CD4-positive, alpha-beta T cell treated with Interleukin-17A for 1 hour (primary cell): ENCODE measurements at places on chromosomes 6 and 20.

DNA sequence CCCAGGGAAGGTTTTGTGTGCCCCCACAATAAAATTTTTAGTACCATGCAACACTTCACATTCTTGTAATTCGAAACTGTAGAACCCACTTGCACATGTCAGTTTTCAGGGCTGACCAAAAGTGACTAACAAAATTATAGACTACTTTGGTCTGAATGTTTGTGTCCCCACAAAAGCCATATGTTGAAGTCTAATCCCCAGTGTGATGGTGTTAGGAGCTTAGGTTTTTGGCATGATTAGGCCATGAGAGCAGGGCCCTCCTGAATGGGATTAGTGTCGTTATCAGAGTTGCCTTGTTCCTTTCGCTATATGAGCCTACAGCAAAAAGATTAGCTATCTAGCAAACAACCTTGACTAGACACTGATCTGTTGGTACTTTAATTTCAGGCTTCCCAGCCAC, 49.0 kb upstream of the TENT5A start:
- DNase-seq: no peak

DNA sequence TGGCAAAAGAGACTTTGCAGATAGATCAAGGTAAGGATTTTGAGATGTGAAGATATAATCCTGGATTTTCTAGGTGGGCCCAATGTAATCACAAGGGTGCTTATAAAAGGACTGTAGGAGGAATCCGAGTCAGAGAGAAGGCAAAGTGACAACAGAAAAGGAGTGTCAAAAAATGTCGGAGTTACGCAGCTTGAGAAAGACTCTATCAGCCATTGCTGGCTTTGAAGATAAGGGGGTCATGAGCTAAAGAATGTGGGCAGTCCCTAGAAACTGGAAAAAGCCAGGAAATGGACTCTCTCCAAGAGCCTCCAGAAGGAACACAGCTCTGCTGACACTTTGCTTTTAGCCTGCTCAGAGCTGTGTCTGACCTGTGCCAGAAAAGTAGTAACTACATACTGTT, 8.7 kb upstream of the RWDD1 start:
- no peak for DNase-seq

- DNase-seq: no peak
Observed at GRCh38 chr20:43972692-43973091, 58.0 kb downstream of the TOX2 start.

GRCh38 chr20:549722-550496, 6.3 kb upstream of the CSNK2A1 start:
- no peak for DNase-seq

DNA sequence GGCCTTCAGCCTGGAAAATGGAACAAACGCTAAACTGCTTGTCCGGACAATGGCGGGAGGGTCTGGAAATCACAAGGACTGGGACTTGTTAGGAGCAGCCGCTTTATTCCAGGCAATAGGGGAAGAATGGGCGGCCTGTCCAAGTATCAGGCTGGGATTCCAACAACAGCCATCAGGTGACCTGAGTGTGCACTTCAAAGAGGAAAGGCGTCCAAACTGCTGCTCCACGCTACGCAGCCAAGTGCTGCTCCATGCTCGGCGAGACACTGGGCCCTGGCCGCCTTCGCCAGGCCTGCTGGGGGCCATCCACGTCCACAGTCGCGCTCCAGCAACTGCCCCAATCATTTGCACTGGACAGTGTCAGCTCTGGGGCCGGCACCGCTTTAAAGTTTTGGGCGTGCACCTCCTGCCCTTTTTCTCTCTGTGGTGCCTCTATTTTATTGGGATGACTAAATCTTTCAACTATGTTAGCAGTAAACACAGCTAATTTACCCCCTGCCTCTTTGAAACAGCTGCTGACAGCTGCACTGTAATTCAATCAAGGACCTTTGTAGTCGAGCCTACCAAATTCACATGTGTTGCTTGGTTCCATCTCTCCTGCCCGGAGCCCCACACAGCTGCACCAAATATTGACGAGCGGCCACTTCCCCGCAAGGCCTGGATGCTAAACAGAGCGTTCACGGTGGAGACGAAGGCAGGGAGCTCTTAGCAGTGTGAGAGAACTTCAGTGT, 98.3 kb downstream of the BMP7 start:
- DNase-seq: no peak

GRCh38 chr20:63000036-63000435, 6.7 kb downstream of the BHLHE23 start:
- no peak for DNase-seq

DNA sequence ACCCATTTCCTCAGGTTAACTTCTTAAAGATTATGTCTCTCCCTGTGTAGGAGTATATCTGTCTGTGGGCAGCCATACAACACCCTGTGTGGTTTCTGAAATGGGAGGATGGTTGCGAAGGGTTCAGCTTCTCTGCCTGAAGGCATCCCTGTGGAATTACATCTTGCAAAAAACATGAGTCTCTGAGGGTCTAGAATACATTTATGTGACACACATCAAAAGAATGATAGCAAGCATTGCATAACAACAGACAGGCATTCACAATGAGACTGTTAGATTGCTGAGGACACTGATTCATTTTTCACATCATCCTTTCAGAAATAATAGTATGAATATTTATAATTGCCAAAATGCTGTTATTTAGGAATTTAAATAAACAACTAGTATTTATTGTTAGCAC, 670.9 kb downstream of the HTR1B start:
- DNase-seq: no peak

GRCh38 chr20:50343125-50343489, 152.5 kb downstream of the CEBPB start:
- no peak for DNase-seq

GRCh38 chr20:10696650-10697049, 22.9 kb upstream of the JAG1 start:
- no peak for DNase-seq

DNA sequence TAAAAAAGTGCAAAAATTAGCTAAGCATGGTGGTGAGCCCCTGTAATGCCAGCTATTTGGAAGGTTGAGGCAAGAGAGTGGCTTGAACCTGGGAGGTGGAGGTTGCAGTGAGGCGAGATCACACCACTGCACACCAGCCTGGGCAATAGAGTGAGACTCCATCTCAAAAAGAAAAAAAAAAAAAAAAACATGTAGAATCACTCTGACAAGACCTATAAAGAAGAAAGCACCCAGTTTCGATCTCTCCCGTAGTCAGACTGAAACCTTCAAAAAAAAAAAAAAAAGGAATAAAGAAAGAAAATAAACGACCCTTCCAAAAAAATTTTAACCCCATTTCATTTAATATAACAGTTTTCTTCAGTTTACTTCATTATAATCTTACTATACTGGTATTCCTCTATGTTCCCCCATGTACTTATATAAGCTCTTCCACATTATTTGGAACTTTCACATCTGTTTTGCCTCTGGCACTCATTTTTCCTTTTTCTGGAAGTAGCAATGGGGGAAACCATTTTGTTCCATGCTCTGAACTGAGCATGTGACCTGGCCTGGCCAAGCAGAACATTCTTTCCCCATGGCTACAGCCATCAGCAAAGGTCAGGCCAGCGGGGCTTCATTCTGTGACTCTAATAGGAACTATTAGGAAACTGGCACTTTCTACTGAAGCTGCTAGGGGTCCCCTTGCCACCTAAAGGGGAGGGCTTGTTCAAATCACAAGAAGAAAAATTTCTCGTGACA, 9.6 kb downstream of the SLC18B1 start:
- no peak for DNase-seq

GRCh38 chr20:8062756-8063155, 43.2 kb upstream of the TMX4 start:
- no peak for DNase-seq

GRCh38 chr6:149987602-149988107, 23.9 kb downstream of the ULBP1 start:
- DNase-seq: no peak

DNA sequence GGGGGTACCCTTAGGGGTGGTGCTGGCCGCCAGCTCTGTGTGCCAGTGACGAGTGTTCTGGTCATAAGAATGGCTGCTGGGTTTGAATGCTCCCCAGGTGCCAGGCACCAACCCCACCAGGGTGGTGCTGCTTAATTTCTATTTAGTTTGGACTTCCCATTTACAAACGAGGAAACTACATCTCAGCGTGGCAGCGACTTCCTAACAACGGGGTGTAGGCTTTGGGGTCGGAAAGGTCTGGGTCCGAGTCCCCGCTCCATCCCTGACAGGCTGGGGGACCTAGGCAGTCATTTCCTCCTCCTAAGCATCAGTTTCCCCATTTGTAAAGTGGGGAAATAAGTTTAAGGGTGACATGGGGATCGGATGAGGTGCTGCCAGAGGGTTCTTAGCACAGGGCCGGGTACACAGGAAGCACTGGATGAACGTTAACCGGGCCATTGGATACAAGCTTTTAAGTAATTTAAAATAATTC, 30.3 kb downstream of the CEBPB start:
- no peak for DNase-seq

- no peak for DNase-seq
Observed at GRCh38 chr6:23783901-23784300, 342.1 kb upstream of the NRSN1 start.

- no peak for DNase-seq
Observed at GRCh38 chr6:89120371-89120770, 2.5 kb upstream of the SRSF12 start.

GRCh38 chr6:87277123-87277522, 45.3 kb upstream of the SMIM8 start:
- no peak for DNase-seq

DNA sequence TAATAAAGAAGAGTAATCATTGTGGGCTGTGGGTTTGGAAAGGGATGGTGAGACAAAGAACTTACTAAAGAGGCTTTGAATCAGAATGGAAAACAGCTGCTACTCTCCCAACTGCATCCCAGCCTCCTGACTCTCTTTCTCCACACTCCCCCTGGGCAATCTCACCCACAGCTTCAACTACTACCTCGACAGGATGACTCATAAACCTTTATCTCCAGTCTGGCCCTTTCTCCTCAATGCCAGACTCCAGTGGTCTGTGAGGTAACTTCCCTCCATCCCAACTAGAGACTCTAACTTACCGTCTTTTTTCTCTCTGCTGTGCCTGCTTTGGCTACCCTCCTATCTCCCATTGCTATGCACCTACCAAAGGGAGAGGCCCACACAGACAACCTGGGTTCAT, 135.3 kb upstream of the RREB1 start:
- no peak for DNase-seq

GRCh38 chr20:8875586-8875985, 193.3 kb upstream of the PLCB4 start:
- no peak for DNase-seq

- DNase-seq: no peak
Observed at GRCh38 chr20:22880277-22880676, 154.8 kb upstream of the SSTR4 start.

DNA sequence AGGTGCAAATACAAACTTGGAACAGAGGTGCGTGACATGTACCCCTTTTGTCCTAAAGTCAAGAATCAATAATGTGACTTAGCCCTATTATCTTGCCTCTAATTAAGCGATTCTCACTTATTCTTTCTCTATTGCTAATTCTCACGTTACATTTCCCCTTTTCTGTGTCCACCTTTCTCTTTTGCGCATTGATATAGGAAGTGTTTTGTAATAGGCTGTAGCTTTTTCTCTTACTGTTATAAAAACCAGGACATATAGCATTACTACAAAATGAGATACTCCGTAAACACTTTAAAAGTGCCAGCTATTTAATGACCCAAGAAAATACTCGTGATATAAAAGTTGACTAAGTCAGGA, 669 bp upstream of the TMEM30A start:
- DNase-seq: no peak

GRCh38 chr6:14109411-14109826, 8.2 kb upstream of the CD83 start:
- DNase-seq: no peak

DNA sequence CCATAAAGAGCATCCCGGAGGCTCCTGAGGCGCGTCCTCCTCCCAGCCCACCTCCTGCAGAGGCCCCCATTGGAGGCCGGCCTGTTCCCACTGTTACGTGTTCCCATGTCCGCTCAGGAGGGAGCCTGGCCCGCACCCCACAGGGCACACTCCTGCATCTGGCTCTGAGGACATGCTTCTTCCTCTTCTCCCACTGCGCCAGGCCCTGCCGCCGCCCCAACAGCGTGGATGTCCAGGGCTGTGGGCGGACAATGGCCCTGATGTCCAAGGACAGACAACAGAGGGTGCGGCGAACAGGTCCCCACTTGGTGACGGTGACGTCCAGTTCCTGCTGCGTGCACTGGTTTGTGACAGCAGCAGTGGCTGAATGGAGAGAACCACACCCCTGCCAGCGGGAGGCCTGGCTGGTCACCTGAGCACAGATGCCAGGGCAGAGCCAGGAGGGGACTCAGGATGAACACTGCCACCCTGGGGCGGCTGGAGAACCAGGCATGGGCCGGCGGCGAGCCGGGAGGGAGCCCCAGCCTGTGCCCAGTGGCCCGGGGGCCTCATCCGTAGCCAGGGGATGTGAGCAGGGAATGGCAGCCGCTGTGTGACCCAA, 26.6 kb downstream of the FRMD1 start:
- no peak for DNase-seq

GRCh38 chr6:125358898-125359297, 57.1 kb upstream of the HDDC2 start:
- DNase-seq: no peak

DNA sequence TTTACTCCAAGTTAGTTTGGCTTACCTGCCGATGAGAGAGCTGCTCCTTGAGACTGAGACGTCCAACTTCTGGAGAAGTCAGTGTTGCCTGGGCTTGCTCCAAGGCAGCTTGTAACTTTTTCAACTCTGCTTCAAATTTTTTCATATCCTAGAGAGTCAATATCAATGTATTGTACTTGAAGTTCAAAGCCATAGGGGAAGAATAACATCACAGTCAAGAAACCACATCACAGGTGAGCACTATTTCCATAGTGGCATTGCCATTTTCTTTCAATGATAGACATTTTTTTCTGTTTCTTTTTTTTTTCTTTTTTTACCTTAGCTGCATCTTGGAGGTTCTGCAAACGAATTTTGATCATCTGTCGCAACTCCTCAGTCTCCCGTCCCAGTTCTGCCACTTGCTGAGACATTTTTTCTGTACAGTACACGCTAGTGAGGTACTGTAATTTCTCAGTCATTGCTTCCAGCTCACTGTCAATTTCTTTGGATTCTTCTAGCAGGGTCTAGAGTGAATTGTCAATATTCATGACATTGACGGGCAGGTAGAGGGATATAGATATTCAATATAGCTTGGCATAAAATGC, 326.7 kb downstream of the SYNE1 start:
- DNase-seq: peak; percentile 40

DNA sequence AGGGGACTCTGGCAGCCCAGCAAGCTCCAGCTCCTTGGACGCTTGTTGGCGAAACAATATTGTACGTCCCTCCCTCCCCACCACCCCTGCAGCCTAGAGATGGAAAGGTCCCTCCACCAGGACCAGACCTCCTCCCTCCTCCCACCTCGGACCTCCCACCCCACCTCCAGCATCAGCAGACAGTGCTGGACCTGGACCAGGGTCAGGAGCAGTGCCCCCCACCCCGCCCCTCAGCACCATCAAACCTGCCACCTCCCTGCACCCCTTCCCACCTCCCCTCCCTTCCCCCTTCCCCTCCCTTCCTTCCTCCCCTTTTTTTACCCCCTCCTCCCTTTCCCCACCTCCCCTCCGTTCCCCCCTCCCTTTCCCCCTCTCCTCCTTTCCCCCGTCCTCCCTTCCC, 98.4 kb downstream of the TAF4 start:
- DNase-seq: no peak

- DNase-seq: no peak
Observed at GRCh38 chr20:54084727-54085388, 14.5 kb upstream of the BCAS1 start.
